Spinal cord (tissue), 10 donors: ENCODE measurements at places on chromosomes 6 and 20. TPM values are rescaled to one million over a fixed set of nuclear protein-coding genes. Genes with fewer than 3 reads are reported as not detected.
A peak's percentile ranks its signal among the peaks of the same experiment; 100 is the strongest.

DNA sequence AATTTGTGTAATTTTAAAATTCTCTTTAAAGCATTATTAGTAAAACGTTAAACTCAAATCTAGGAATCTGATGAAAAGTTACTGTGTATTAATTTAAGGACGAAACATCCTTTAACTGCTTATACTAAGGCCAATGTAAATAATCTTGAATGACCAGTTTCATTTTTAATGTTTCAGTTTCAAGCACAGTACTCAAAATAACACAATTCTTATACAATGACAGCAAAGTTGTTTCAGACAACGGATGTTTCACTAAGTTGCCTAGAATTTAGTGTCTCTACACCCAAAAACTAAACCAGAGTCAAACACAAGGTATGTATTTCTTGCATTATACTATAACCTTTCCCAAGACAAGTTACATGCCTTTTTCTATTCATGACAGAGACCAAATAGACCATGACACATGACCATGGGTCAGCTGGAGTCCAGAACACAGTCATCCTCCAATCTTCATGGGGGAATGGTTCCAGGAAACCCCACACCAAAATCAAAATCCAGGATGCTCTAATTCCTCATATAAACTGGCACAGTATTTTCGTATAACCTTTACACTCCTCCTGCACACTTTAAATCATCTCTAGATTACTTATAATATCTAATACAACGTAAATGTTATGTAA lies 7.7 kb downstream of the PHIP start:
- DNase-seq, result no peak

- no peak for DNase-seq
Measured at GRCh38 chr6:21357262-21357661, 236.3 kb upstream of the SOX4 start.

DNA sequence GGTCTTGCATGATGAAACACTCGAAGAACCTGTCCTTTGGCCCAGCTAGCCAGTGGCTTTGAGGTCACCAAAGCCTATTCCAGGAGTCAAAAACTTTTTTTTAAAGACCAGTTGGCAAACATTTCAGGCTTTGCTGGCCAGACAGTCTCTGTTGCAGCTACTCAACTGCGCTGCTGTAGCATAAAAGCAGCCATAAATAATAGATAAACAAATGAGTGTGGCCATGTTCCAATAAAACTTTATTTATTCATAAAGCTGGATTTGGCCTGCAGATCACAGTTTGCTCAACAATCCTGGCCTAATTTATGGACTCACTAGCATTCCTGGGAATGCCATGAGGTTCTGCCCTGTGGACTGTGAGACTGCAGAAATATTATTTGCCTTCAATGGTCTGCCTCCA lies 68.8 kb upstream of the LTV1 start:
- peak; percentile 24 for DNase-seq

DNA sequence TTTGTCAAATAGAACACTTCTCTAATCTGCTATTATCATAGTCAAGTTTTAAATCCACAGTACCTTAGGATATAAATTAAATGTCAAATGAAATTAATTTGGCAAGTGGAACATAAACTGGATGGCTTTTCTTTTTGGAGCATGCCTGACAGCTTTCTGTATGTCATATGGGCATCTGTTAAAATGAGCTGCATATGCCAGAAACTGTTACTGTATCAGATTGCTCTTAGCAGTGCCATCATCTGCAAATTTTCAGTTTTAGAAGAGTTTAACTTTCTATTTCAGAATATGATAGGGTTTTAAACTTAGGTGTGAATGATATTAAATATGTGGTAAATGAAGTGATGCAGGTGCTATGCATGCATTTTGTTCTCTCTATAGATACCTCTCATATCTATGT lies 3.4 kb upstream of the EEF1E1 start:
- DNase-seq, result no peak

DNA sequence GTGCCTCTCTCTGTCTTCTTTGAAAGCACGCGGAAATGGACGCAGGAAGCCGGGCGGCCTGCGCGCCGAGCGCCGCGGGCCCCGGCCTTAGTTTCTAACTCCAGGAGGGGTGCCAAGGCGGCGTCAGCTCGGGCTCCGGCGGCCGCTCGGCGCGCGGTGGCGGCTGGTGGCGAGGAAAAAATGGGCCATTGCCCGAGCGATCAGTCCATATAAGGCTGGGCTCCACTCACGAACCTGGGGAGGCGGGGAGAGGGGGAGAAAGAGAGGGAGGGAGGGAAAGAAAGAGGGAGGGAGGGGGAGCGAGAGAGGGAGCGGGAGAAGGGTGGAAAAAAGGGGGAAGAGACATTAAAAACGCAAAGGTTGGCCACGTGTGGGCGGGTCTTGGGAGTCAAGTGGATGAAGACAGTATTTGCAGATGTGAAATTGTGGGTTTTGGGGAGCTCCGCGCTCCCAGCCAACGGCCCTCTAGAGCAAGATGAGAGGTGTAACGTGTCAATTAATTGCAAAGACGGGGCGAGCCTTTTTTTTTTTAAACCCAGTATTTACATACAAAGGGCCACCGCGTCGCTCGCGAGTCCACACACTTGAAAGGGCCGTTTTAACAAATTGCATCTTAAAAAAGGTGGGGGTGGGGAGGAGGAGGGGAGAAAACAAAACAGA lies at the start of gene NKX2-2:
Gene NKX2-2, minus strand, starts transcription at position 184 of the 660 bp plus-strand sequence. CDS start 395 bp downstream, outside the sequence.
- DNase-seq, result peak; percentile 66

DNA sequence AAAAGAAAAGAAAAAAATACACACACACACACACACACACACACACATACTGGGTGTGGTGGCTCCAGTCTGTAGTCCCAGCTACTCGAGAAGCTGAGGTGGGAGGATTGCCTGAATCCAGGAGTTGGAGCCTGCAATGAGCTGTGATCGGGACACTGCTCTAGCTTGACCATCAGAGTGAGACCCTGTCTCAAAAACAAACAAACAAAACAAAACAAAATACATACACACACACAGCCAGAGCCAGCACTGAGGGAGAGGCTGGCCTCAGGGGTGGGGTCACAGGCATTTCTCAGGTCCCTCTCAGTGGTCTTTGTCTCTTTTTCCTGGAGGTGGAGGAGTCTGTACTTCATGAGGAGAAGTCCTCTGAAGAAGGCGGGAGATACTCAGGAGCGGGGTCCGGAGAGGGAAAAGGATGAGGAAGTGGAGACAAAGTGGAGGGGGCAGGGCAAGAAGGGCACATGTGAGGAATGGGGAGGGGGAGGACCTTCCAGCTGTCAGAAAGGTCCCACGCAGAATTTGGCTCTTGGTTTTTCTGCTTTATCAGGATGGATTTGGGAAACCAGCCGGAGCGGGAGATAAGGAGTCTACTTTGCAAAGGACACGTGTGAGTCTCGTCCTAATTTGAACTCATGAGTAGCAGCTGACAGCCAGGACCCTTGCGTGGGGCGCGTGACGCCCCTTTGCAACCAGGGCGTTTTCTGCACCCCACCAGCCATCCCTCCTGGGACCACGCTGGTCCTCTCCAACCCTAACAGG lies 7.7 kb upstream of the MICB start:
- no peak for DNase-seq

- DNase-seq, result no peak
Measured at GRCh38 chr6:145147559-145147958, 587.8 kb downstream of the EPM2A start.

DNA sequence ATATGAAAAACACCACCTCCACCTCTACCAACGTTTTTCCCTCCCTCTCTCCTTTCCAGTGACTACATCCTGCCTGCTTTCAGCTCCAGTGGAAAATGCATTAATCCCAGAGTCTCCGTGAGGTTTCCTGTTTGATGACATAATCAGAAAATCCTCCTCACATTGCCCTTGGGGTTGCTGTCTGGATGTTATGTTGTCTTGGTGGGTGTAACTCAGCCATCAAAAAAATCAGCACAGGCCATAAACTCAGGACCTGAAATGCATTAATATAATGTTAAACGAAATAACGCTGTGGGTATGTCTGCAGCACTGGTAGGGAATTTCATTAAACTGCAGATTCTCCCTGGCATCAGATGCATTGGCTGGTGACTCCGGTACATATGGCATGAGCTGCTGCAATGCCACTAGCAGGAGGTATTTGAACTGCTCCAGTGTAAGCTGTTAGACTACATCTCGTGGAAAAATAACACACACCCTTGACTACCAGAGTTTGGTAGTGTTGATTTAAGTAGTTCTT lies 297.8 kb downstream of the PRL start:
- DNase-seq, result no peak

GRCh38 chr6:47483516-47483852 lies 5.9 kb downstream of the CD2AP start:
- no peak for DNase-seq

- DNase-seq, result no peak
Measured at GRCh38 chr20:51979226-51979625, 176.9 kb upstream of the SALL4 start.

DNA sequence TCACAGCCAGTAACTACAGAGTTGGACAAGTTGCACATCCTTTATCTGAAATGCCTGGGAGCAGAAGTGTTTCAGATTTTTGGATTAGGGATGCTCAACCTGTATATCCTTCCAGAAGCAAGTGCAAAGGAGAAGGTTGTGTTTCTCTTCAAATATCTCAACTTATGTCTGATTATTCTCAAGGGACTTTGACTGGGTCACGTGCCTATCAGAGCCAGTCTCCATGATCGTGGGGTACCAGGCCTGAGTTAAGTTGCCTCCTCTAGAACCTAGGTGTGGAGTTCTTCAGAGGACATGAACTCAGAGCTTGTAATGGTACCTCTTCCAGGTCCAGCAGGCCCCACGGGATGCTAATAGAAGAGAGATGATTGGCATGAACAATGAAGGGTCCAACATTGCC lies 7.8 kb downstream of the CD83 start:
- DNase-seq, result no peak

DNA sequence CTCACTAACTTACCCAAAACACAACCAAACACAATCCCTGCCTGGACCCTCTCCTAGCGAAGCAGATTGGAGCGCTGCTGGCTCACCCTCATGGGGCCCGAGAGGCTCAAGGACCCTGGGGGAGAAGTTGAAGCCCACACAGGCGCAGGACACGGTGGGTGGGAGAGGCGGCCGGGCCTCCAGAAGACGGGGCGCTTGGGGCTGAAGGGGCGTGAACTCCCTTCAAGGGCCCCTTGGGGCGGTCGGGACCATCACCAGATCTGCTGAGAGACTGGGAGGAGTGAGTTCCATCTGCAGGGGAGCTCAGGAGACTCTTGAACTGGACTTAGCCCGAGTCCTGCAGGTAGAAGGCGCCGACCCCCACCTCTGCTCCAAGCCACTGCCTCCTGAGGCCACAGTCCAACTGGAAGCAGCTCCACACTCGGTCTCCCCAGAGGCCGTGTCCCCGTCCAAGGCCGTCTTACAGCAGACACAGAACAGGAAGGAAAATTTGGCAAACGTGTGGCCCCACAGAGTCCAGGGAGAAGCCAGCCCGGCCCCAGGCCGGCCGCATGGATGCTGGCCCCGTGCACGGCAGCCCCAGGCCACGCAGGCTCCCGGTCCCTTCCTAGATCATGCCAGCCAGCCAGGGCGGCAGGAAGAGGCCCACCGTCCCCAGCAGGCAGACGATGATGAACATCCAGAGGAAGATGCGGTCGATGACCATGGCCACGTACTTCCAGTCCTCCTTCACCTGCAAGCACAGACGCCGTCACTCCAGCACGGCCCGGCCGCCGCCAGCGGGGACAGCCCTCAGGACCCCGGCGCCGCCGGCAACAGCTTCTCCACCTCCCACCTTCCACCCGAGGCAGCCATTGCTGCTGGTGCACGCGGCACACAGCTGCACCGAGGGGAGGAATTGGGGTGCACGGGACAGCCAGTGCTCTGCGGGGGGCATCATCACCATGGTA lies 14.7 kb downstream of the CHRNA4 start:
- no peak for DNase-seq

The LZTS3 gene
- 21.4 TPM for total RNA-seq

The C20orf202 gene
- total RNA-seq, result 0.99 TPM

The EBF4 gene
- 10.2 TPM for total RNA-seq

The PNLDC1 gene
- total RNA-seq, result 0.22 TPM
